Stimulated activated CD8-positive, alpha-beta memory T cell treated with anti-CD3 and anti-CD28 coated beads, Interleukin-12 subunit alpha, Interleukin-12 subunit beta, amount 100 ng/mL, for 1 hour (primary cell): ENCODE measurements at places on chromosomes 5 and 9.

DNA sequence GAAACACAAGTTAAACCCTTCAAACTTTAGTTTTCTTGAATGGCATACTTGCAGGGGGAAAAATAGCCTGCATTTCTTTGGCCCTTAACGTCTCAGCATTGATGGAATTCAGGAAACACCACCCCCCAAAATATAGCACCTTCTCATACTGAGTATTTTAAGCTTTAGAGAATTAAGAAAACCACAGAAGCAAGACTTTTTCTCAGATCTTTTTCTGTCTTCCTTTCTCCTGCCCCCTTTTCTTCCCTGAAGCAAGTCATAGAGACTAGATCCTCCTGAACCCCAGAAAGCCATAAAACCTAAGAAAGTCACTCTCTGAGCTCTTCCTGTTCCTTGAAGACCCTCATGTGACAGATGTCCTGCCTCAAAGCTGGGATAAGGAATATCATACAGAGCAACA, 1069.9 kb downstream of the EFNA5 start:
- DNase-seq = no peak

GRCh38 chr5:140420665-140421361, 19.2 kb downstream of the ANKHD1 start:
- DNase-seq = no peak

DNA sequence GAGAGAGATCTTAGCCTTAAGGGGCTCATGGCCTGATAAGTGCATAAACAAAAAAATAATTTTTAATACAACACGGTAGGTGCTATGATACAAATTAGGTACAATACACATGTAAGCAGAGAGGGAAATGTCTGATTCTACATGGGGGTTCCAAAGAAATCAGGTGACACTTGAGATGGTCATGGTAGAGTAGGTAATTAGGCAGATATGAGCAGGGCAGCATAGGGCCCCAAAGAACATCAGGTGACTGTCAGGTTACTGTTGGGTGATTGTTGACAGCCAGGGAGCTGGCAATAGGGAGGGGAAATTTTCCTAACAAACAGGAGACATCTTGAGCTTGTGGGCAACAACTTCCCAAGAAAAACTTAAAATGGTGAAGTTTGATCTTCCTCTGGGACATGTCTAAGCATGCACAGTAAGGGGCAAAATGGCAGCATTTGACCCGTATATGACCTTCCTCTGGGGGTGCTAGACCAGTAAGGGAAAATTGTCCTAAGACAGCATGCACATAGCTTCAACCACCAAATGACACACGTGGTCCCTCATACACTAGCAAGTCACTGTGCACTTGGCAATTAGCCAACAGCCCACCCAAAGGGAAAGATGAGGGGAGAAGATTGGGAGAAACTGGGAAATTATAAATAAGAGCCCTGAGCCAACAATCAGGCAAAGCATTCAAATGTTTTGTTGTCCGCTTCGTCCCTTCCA, 37.3 kb upstream of the TENT4A start:
- DNase-seq = no peak

DNA sequence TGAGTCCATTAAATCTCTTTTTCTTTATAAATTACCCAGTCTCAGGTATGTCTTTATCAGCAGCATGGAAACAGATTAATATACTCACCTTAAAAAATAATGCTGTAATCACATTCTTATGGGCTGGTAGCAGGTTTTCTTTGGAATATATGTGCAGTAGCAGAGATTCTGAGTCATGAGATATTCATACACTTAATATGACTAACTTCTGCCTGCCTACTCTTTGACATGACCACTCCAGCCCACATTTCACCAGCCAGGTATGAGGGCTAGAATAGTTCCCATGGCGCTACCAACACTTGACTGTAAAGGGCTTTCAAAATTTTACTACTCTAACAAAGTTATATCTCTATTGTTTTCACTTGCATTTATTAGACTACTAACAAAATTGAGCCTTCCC, 74.1 kb upstream of the GHR start:
- no peak for DNase-seq

- DNase-seq = no peak
Observed at GRCh38 chr5:135373736-135374515, 25.1 kb downstream of the MACROH2A1 start.

DNA sequence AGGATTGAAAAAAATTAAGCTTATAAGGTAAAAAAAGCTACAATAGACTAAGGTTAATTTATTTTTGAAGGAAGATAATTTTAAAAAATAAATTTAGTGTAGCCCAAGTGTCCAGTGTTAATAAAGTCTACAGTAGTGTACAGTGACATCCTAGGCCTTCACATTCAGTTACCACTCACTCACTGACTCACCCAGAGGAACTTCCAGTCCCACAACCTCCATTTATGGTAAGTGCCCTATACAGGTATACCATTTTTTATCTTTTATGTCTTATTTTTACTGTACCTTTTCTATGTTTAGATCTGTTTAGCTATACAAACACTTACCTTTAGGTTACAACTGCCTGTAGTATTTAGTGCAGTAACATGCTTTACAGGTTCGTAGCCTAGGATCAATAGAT, 79.8 kb upstream of the ZNF462 start:
- DNase-seq = no peak

GRCh38 chr9:26662476-26662875, 230.1 kb downstream of the CAAP1 start:
- DNase-seq = no peak

DNA sequence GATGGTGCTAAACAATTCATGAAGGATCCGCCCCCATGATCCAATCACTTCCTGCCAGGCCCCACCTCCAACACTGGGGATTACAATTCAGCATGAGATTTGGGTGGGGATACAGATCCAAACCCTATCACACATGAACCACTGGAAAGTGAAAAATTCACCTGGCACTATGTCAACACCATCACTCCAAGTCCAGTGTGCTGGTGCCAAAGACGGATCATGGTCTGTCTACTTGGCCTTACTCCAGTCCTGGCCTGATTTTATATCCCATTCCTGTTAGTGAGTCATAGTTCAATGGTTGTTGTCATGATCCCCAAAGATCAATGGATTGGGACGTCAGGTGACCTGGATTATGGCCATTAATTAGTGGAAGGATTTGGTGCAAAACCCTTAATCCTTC, 147.4 kb upstream of the RPS23 start:
- no peak for DNase-seq

GRCh38 chr9:107214381-107214780, 68.7 kb upstream of the RAD23B start:
- DNase-seq = no peak

DNA sequence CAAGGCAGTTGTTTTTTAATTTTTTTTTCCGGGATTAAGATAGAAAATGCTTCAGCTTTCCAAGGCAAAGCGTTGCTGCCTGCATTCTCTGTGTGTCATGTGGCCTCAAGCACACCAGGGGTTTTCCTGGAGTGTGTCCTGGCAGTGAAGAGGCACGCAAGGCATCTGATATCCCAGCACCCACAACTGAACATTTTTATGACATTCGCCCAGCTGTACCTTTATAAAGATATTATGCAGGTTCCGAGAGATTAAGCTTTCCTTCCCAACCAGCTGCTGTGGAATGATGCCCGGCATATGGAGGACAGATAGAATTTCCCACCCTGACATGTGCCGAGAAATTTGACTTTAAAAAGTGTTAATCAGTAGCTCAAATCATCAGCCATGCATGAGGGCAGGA, 205.6 kb downstream of the GADD45G start:
- no peak for DNase-seq

DNA sequence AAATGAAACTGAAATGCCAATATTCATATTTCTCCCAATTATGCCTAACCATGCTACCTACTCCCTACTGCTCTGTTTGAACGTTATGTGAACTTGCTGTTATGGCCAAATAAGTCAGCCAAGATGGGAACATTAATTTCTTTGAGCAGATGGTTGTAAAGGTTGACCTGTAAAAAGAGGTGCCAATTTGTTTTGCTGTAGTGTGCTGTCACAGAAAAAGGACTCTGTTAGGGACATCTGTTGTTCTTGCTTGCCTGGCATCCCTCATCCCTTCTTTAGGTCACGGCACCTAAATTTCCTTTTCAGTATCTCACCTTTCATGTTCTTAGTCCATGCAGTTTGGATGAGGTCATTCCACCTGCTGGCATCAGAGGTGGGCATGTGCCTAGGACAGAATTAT, 35.4 kb downstream of the GDNF start:
- DNase-seq = no peak

- DNase-seq = no peak
Observed at GRCh38 chr5:29935371-29935770, 1258.1 kb upstream of the CDH6 start.

DNA sequence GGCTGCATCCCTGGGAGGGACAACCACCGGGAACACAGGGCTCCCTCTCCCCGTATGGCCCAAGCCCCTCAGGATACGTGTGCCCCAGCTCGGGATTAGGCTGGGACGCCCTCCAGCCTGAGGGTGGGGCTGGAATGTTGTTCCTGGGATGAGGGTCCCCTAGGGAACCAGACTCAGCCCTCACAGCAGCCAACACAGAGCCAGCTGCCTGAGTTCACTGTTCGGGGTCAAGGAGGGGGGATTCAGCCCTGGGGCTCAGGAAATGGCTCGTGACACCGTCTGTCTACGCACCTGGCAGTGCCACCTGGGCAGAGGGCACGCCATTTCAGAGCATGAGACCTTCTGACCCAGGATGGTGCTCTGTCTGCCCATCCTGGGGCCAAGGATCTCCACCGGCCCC, 8.9 kb downstream of the RNF44 start:
- DNase-seq = no peak

DNA sequence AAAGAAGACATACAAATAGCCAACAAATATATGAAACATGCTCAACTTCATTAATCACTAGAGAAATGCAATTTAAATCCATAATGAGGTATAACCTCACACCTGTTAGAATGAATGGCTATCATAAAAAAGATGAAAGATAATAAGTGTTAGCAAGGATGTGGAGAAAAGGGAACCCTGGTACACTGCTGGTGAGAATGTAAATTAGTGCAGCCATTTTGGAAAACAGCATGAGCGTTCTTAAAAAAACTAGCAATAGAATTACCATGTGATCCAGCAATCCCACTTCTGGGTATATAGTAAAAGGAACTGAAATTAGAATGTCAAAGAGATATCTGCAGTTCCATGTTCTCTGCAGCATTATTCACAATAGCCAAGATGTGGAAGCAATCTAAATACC, 64.2 kb upstream of the CEP78 start:
- DNase-seq = no peak

DNA sequence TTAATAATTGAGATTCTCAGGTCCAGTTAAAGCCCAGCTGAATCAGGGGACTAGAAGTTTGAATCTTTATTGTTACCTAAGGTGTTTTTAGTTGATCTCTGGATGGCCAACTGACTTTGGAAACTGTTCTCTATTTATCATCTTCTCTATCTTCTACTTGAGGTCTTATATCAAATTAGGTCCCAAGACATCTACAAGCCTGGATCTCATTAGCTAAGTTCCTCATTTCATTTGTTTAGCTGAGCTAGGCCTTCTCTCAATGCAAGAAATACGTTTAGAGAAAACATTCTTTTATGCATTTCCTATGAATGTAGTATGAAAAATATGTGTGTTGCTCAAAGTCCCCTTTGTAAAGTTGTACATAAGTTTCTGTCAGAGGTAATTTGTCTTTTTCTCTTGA, 196.6 kb downstream of the PTTG1 start:
- no peak for DNase-seq

DNA sequence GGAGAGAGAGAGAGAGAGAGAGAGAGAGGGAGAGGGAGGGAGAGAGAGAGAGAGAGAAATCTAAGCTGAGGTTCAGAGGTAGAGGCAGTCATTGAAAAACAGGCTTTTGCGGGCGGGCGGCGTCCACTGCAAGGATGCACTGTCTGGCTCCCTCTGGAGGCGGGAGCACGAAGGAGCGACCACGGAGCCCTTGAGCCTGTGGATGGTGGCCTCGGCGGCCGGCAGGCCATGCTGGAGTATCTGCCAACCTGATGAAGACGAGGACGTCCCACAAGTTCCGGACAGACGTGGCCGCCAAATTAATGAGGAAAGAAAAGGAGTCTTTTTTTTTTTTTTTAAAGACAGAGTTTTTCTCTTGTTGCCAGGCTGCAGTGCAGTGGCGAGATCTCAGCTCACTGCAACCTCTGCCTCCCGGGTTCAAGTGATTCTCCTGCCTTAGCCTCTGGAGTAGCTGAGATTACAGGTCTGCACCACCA, 2.2 kb upstream of the CCDC125 start:
- peak; percentile 41 for DNase-seq

GRCh38 chr9:109604781-109605180, 106.7 kb upstream of the PTPN3 start:
- no peak for DNase-seq

- DNase-seq = no peak
Observed at GRCh38 chr5:170809551-170809950, 26.0 kb downstream of the GABRP start.

- no peak for DNase-seq
Observed at GRCh38 chr5:81629986-81630385, 120.9 kb downstream of the SSBP2 start.

GRCh38 chr5:5523066-5523505, 100.6 kb downstream of the ICE1 start:
- DNase-seq = no peak

- no peak for DNase-seq
Observed at GRCh38 chr9:96206156-96206751, 95.7 kb downstream of the HSD17B3 start.

DNA sequence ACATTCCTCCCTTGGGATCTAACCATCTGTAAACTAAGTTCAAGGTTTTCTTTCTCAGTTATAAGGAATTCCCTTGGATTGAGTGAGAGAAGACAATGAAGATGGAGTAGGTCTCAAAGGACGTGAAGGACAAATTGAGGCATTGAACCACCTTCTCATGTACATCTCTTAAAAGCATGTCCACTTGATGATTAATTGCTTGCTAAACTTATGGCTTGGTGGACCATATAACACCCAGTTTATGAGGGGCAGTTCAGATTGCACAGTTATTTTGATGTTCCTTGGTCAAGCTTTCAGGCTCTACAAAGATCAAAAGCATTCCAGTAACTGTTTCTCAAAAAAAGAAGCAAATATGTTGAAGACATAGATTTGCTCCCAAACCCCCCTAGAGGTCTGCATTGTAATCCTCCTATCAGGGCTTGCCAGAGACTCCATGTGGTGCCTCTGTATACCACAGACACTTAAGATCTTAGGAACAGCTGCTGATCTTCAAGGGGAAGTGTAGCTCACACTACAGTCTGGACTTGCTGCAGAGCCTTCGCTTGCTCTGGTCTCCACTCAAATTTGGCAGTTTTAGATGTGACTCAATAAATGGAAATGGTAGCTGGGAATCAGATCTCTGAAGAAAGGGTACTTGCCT, 56.9 kb upstream of the ALDH1A1 start:
- no peak for DNase-seq

DNA sequence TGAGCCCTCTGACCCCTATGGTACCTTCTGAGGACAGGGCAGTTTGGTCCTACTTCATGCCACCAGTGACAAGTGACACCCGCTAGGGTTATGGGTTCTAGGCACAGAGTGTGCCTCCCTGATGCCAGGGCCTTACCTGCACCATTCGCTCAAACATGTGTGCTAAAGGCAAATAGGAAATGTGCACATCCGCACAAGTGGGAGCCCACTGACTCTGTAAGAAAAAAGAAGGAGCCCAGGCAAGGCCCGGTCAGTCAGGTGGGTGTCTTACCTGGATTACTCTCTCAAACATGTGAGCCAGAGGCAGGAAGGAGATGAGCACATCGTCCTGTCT, 29.1 kb upstream of the MEIKIN start:
- DNase-seq = no peak

- no peak for DNase-seq
Observed at GRCh38 chr9:18971404-18971803, 61.6 kb downstream of the SAXO1 start.
